Brain (organoid and tissue), 16 donors: ENCODE measurements at places on chromosomes 2 and 18. TPM values are rescaled to one million over a fixed set of nuclear protein-coding genes. Genes with fewer than 3 reads are reported as not detected.

GAREM2 gene
- polyA plus RNA-seq, result 14.9 TPM

UCN gene
- 0.93 TPM for polyA plus RNA-seq

AOX1 gene
- polyA plus RNA-seq, result 0.44 TPM

ST6GAL2 gene
- 4.3 TPM for polyA plus RNA-seq

SCYGR4 gene
- not detected for polyA plus RNA-seq

COBLL1 gene
- polyA plus RNA-seq, result 4.3 TPM

- DNase-seq, result no peak
These were observed 32.9 kb downstream of the CD28 start for GRCh38 chr2:203739351-203739750.

DNA sequence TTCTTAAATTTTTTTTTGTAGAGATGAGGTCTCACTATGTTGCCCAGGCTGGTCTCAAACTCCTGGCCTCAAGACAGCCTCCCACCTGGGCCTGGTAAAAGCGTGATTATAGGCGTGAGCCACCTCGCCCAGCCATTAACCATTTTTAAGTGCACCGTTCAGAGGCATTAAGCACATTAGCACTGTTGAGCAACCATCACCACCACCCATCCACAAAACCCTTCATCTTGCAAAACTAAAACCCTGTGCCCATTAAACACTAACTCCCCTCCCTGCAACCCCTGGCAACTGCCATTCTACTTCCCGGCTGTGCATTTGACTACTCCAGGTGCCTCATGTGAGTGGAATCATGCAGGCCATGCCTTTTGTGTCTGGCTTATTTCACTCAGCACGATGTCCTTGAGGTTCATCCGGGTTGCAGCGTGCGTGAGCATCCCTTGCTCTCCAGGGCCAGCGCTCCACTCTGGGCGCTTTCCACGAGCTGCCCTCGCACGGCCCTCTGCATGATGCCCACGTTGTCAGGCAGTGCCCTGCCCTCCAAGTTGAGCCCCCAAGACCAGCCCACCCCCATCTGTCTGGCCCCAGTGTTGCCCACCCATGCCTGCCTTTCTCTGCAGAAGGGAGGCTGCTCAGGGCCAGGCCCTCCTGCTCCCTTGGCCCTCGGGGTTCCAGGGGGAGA, 63.0 kb upstream of the GLI2 start:
- DNase-seq, result no peak

- DNase-seq, result no peak
These were observed 23.7 kb upstream of the CD28 start for GRCh38 chr2:203682688-203683130.

- no peak for DNase-seq
These were observed 48.3 kb downstream of the RFTN2 start for GRCh38 chr2:197626965-197627625.

DNA sequence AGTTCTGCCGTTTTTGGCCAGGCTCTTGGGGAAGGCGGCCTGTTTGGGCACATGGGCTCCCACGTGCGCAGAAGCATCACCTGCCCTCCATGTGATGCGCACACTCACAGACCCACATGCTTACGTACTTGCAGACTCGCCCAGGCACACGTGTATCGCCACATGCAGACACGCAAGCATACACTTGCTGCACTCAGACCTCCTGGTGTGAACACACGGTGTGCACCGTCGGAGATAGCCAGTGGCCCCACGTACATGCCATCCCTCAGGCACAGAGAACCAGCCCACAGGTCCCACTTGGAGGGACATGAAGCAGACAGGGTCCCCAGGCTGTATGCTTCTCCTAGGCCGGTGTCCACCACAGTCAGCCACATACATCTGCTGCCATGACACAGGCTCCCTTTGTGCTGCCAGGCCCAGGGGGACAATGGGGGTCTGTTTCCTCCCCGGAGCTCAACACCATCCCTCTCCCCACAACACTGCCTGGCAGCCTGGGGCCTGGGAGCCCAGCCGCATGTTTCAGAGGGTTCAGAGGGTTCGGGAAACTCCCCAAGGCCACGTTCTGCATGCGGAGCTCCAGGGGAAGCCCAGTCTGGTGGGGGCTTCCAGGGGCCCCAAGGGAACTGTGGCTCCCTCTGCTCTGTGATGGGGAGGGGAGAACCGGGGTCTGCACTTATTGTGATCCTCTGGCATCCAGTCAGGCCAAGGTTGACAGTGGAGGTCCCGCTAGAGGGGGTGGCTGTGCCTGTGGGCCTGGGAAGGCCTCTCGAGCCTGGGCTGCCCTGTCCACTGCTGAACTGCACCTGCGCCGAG, 208.1 kb upstream of the HAAO start:
- peak; percentile 34 for DNase-seq

DNA sequence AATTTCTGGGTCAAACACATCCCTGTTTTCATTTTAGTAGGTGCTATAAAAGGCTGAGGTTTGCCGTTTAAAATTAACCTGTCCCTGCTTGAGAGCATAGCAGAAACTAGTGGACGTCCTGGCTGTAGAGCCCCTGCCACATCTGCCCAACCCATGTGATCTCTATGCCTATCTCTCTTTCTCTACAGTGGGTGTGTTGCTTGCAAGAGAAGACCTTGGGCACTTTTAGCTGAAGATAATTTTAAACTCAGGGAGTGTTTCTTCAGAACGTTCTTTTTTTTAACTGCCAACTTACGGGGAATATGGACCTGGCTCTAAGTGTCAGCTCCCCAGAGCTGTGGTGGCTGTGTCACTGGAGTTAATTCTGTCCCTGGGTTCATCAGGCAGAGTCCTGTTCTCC, 100.6 kb downstream of the NRP2 start:
- DNase-seq, result no peak

DNA sequence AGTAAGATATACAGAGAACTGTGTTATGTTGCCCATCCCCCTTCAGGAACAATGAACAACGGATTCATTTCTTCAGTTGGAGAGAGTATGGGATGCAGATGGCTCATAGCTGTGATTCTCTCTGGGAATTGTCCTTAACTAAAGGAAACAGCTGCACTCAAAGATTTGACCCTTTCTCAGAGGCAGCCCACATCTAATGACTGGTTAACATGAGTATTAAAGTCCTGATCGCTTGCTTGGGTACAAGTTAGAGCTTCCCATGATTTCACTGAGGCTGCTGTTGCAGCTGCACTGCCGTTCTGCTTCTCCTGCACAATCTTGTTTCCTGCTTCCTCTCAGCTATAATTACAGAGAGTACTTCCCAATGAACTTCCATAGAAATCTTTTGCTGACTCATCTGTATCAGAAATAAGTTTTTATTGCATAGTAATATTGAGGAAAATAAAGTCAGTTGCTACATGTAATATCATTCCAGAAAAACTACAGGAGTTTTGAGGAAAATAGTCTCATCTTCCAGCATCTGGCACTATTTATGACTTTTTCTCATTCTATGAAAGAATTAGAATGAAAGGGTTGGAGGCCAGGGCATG, 12.8 kb upstream of the SCN9A start:
- DNase-seq, result peak; percentile 26

GRCh38 chr2:43008388-43008787, 216.0 kb upstream of the HAAO start:
- no peak for DNase-seq

- no peak for DNase-seq
These were observed 80.4 kb downstream of the LCLAT1 start for GRCh38 chr2:30527411-30527810.

GRCh38 chr18:3245853-3246634, 1.6 kb upstream of the MYL12A start:
- peak; percentile 83 for DNase-seq

GRCh38 chr2:67873916-67874315, 188.9 kb downstream of the C1D start:
- no peak for DNase-seq

GRCh38 chr2:79612999-79613398, 100.1 kb downstream of the CTNNA2 start:
- DNase-seq, result no peak

- DNase-seq, result no peak
These were observed 30.1 kb downstream of the IL37 start for GRCh38 chr2:112940859-112941625.

DNA sequence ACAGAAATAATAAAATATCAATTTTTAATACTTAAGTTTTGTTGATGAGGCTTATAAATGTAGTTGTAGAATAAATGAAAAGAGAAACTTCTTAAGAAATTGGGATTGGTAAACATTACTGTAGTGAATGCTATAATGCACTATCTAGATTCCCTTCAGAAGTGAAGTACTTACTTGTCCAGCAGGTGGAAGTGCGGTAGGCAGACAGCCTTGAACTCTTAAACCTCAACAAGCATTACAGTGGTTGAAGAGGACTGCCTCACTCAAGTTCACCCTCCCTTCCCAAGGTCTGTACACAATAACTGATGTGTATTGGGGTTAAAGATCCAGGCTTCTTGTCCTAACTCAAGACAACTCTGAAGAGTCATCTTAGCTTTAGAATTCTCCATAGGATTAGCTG, 931.0 kb upstream of the LRRTM1 start:
- DNase-seq, result no peak

DNA sequence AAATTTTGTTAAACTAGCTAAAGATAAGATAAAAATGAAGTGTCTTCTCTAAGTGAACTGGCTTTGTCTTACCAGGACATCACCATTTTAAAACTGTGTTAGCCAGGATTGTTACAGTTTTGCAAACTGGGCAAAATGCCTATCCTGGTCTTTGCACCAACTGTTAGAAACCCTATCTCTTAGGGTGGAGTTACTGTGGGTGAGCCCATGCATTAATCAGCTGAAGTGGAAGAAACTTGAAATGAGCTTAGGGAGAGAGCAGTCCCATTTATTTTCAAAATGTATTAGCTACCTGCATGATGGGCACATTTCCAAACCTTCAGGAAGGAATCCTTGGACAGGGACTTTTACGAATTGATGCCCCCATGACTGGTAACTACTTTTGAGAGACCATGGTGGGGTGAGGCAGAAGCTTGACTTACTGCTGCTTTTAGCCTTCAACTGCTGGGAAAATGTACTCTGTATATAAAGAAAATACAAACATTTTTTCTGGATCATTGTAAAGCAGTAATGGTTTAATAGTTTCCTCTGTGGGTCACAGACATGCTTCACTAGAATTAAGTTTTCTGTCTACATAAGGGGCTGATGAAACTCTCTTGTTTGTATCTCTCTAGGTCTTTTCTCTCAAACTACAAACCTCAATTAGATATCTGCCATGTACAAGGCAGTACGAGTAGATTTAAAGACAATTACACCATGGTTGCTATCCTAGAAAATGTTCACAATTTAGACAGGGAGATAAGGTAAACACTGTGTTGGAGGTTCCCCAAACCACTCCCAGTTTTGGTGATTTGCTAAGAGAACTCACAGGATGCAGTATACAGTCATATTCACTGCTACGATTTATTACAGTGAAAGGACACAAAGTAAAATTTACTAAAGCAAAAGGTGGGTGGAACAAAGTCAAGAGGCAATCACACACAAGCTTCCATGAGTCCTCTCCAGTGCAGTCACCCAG, 321.4 kb upstream of the MMADHC start:
- DNase-seq, result no peak

- no peak for DNase-seq
These were observed 1.1 kb downstream of the PDIA6 start for GRCh38 chr2:10811517-10811916.

GRCh38 chr18:75546964-75547363, 119.5 kb upstream of the SMIM21 start:
- no peak for DNase-seq

- no peak for DNase-seq
These were observed 30.6 kb upstream of the KDM3A start for GRCh38 chr2:86410581-86410980.

GRCh38 chr18:22844190-22844589, 88.9 kb upstream of the RBBP8 start:
- no peak for DNase-seq

DNA sequence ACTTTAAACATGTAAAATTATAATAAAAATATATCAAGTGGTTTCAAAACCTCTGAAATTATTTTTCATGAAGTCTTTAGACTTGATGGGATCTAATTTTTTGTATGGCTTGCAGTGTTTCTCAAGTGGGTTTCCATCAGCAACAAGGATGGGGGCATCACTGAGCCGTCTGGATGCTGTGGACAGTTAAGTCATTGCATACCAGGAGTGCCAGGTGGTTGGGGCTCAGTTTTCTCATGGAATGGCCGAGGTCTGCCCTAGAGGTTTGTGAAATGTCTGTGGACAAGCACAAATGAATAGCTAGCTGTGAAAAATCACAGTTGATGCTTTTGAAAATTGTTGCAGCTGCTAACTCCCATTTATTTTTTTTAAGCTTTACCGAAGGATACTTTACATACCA, 1.7 kb downstream of the PRELID3A start:
- DNase-seq, result peak; percentile 23

- no peak for DNase-seq
These were observed 73.6 kb downstream of the CD226 start for GRCh38 chr18:69874058-69874457.

DNA sequence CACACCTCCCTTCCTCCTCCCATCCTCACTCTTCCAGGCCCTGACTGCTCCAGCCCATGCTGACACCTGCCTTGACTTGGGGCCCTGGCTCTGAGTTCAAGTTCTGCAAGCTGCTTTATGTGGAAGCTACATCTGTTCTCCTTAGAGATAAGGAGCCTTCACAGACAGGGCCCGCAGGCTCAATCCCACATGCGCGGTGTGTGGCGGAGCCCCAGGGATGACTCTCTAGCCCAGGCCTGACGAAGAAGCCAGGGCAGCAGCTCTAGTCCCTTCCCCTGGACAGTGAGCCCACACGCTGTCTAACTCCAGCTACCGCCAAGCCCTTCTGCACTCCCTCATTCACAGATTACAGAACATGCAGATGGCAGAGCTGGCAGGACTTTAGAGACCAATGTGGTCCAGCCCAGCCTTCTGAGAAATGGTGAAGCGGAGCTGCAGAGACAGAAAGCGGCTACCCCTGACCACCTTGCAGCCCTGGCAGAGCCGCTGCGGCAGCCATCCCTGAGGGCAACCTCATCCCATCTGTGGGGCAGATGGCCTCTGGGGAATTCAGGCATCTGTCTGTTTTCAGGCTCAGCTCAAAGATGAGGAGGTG, 304.3 kb downstream of the CELF4 start:
- no peak for DNase-seq

- DNase-seq, result no peak
These were observed 67.8 kb upstream of the UXS1 start for GRCh38 chr2:106261871-106262321.
